ENCODE measurements at places on chromosomes 6 and 20.

- no peak for DNase-seq
Measured at GRCh38 chr6:52231406-52232127, 12.7 kb downstream of the IL17F start.

GRCh38 chr6:53399027-53399344 lies 50.2 kb upstream of the ELOVL5 start:
- DNase-seq = no peak

DNA sequence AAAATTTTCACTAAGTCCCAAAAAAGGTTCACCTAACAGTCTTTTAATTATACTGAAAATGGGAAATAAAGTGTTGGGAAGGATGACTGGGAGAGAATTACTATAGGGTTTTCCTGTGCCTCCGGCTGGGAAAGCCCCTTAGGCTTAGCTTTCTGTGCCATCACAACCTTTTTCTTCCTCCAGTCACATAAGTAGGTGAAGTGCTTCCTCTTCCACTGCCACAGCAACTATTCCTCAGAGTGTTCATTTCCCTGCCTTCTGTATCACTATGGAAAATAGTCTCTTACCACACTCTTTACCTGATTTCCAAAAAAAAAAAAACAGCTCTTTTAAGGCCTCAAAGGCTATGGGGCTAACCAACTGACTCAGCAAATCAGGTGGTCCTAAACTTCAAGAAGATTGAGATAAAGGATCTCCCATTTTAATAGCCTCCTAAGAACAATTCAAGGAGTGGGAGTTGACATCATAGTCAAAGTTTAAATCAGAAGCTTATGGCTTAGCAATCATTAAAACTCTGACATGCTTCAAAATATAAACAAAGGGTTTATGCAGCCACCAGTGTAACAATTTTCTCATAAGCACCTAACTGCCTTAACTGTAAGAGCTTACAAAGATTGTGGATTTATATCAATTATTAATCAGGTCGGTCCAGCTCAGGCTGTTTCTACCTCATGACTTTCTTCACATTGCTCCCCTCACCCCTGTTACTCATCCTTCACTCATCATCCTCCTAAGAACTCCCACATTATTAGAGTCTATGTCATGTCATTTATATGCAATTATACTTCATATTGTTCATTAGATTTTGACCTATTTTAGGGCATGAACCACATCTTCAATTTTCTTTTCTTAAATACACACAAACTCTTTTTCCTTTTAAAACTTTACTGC lies 95.3 kb downstream of the RNGTT start:
- DNase-seq = no peak

DNA sequence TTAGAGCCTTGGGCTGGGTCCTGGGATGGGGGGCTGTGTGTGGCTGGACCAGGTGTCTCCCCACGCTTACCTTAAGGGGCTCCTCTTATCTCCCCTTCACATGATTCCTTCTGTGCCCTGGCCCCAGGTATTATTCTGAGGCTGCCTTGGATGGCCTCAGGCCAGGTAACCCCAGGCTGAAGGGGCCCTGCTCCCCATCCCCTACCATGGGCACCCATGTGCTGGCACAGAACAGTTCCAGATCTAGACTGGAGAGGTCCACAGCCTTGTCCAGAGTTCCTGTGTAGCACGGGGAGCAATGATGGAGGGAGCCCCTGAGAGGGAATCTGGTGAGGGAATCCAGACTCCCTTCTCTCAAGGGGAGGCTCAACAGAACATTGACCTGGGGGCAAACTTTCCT lies 32.1 kb downstream of the MOCS1 start:
- DNase-seq = no peak

- no peak for DNase-seq
Measured at GRCh38 chr6:149888093-149888492, 9.8 kb downstream of the RAET1E start.

DNA sequence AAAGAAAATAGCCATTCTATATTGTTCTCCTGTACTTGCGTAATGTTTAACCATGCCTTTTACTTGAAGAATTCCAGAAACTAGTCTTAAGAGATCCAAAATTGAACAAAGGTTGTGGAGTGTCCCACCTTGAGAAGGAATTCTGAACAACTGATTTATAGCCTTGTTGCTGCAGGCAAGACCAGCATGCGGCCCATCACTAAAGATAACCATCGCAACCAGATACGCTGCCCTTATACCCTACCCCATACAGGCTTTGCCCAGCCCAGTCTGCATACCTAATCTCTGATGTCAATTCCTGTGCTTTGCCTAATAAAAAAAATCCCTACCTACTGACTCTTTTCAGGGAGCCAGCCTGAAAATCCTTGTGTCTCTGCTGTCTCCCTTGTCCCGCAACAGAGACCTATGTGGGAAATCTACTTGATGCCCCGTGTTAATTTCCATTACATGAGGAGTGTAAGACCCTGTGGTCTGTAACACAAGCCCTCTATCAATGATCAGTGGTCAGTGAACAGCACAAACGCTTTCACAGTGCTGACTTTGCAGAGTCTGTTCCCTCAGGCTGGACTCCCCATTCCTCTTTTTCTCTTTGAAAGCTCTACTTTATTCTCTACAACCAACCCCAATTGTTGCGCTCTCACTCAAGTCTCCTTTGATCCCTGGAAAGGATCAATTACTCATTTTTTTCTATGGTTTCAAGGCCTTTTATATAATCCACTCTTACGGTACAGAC lies 125.7 kb upstream of the BTBD3 start:
- DNase-seq = no peak

GRCh38 chr6:321536-322258 lies 29.4 kb downstream of the DUSP22 start:
- DNase-seq = no peak

DNA sequence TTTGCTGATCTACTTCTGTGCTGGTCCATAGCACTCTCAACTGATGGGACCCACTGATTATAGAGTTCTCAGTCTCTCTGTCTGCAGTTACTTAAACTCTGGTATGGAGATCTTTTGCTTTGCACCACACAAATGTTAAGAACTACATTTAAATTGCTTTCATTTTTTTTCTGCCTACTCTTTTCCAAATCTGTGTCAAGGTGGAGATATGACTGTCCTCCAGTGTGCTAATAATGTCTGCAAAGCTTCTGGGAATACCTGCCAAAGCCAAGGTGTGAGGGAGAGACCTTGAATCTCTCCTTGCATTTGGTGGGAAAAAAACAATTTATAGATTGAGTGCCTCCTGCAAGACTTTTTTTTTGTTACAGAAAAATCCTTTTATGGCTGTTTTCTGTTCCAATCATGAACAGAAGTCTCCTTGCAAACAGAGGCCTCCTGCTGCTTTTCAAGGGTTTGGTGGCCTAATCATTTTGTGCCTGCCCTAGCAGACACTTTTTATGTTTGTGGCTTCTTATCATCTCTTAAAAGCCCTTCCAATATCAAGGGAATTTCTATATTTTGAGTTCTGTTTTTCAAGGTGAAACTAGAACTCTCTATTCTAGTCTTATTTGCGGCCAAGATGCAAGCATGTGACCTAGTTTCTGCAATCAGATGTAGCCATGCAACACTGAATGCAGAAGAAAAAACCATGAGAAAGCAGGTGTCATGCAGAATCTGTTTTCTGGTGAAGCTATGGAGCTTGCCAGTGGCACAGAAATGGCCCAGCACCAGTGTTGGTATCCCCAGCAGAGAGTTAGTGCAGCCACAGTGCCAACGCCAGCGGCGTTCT lies 23.2 kb upstream of the AKIRIN2 start:
- DNase-seq = no peak

- DNase-seq = no peak
Measured at GRCh38 chr20:38125157-38126056, 39.7 kb downstream of the TGM2 start.

- DNase-seq = no peak
Measured at GRCh38 chr20:42788707-42789106, 401.0 kb downstream of the PTPRT start.

DNA sequence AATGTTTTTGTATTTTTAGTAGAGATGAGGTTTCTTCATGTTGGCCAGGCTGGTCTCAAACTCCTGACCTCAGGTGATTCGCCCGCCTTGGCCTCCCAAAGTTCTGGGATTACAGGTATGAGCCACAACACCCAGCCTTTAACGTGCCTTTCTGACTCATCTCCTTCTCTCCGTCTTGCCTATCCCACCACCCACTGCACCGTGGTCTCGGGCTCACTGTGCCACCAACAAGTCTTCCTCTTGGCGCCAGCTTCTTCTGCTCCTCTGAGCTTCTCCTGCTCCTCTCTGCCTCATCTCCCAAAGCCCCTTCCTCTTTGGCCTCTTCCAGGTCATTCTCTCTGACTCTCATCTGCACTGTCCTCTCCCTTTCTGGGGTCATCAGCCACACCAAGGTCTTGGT lies 41.0 kb downstream of the TMEM242 start:
- DNase-seq = no peak

DNA sequence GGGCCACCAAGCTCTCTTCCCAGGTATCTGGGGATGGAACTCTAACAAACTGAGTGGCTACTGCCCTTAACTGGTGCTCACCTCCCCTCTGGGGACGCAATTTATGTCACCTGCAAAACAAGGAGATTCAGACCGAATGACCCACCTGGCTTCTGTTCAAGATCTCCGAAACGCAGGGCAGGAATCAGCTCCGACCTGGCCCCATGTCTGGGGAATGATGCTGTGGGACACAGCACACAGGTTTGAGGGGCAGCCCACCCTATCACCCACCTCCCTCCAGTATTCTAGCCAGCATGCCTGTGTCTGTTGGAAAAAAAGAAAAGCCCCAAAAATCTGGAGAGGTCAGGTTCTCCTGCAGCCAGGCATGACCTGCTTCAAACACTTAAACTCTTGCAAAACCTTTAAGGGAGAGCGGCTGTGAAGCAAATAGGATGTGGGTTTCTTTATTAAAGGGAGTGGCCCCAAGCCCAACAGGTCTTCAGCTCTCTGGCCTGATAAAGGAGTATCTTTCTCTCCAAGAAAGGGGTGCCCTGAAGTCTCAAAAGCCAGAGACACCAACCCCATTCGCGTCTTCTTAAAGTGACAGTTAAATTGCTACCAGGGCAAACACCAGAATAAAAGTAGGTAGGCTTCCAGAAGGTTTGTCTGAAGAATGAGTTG lies 6.4 kb downstream of the PREX1 start:
- DNase-seq = no peak

DNA sequence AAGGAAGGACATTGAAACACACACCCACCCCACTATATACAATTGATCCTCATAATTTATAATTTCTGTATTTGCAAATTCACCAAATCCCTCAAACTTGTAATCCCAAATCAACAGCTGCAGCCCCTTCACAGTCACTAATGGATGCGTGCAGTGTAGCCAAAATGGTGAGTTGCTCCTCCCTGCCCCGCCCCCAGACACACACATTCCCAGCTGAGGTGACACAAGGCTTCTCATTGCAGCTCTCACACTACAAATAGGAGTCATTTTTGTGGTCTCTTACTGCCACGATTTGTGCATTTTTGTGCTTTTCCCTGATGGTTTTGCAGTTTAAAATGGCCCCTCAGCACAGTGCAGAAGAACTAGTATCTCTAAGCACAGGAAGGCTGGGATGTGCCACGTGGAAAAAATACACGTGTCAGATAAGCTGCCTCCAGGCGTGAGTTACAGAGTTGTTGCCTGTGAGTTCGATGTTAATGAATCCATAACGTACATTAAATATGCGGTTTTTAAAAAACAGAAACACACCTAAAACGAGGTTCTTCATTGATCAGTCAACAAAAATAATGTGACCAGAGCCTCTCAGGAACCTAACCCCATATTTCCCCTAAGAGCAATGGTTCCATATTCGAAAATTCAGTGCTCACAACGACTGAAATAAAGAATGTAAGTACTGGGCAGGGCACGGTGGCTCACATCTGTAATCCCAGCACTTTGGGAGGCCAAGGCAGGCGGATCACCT lies 8.2 kb downstream of the ATP9A start:
- DNase-seq = no peak

GRCh38 chr6:36235309-36235708 lies 34.6 kb upstream of the PNPLA1 start:
- no peak for DNase-seq

GRCh38 chr20:38221119-38221589 lies 39.4 kb downstream of the KIAA1755 start:
- DNase-seq = peak; percentile 53

- DNase-seq = no peak
Measured at GRCh38 chr6:168004945-168005344, 7.5 kb downstream of the KIF25 start.

- DNase-seq = peak; percentile 77
Measured at GRCh38 chr20:41339957-41340326, 679 bp upstream of the LPIN3 start.

DNA sequence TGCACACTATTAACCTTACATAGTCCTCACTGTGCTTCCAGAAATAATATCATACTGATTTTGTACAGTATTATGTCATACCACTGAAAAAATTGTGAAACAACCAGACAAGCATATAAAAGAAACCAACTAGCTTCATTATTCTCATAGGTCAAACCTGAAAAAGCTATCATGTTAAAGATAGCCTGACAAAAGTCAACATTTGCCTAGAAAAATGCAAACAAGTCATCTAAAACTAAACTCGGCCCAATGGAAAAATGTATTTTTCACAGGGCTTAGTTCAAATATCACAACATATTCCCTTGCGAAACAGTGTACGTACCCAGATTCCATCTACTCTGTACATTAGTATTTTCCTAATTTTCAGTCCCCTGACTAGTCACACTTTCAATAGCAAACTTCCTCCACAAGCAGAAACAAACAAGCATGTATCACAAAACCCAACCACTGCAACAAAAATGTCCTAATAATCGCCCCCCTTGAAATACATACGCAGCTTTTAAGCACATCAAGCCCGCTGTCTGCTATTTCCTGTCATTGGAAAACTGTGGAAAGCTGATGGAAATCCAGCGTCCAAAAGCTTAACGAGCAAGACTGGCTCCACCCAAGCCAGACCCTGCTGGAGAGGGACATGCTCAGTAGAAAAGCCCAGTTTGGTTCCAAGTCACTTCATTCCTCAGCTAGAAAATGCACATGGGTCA lies 93.1 kb downstream of the EPB41L2 start:
- DNase-seq = no peak

GRCh38 chr6:46011188-46012085 lies 4.2 kb downstream of the CLIC5 start:
- DNase-seq = no peak

- DNase-seq = no peak
Measured at GRCh38 chr6:17211101-17211500, 70.1 kb upstream of the RBM24 start.

DNA sequence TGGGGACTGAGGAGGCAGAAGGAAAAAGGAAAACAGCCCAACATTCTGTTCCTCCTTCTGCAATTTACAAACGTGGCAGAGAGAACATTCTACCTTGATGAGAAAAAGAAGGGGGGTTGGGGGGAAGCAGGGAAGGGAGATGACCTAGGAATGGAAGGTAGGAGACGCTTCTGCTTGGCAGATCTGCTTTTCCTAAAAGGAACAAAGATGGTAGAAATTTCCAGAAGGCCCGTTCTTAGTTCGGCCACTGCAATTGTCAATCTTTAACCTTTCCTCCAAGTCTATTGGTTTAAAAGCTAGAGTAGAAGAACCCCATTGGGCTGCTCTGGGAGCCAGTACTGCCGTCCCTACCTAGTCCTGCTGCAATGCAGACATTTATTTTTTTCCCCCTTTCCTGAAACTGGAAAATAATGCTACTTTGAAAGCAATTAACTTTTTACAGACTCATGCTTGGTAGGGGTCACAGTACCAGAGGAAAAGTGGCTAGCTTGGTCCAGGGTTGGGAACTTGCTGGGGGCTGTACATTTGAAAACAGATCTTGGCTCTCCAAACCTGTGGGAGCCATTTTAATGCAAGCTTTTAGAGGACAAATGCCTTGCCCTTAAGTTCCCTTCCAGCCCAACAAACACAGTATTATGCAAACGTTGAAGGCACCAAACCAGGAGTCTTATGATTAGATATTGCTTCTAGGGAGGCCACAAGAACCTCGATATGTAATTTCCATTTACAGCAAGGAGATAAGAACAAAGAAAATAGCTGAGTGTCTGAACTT lies 2.6 kb downstream of the ZMYND8 start:
- no peak for DNase-seq

Measured in stimulated activated CD4-positive, alpha-beta T cell treated with anti-CD3 and anti-CD28 coated beads, Interleukin-1b, Interleukin-23, amount 100 ng/mL, for 1 hour (primary cell).